Pons (tissue), 1 donor: ENCODE measurements at places on chromosomes 6 and 20.

- DNase-seq: peak; percentile 37
Measured at GRCh38 chr6:116280161-116280932, 617 bp upstream of the TSPYL1 start.

DNA sequence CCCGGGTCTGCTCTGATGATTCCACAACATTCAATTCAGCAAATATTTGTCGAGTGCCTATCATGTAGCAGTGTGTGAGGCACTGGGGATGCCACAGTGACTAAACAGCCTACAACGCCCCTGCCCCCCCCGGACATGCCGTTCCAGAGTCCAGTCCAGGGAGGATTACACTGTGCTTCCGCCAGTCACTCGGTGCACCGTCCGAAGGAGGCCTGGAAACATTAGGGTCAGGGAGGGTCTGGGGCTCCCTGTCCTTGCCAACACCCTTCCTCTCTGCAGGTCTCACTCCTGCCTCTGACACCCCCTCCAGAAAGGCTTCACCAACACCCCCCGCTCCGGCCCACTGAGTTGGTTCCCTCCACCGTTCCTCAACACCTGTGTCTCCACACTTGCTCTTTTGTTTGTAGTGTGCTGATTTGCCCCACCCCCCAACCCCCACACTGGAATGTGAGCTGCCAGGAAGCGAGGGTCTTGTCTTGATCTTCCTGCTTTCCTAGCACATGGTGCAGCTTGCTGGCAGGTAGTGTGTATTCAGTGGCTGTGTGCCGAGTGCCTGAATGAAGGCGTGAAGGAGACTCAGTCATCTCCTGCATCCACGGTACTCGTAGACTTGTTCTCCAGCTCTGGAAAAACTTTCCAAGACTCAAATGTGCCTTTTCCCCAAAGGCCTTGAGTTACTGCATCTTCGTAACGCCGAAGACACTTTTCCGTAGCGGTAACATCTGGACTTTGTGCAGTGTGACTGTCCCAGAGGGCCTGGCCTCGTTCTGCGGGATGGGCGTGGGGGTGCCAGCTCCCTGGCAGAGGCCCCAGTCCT is 150.4 kb downstream of the ZDHHC14 start:
- DNase-seq: no peak

- DNase-seq: no peak
Measured at GRCh38 chr20:8082989-8083388, 49.1 kb upstream of the PLCB1 start.

GRCh38 chr6:86959656-86960055 is 22.3 kb downstream of the HTR1E start:
- DNase-seq: no peak

GRCh38 chr6:501891-502601 is 110.5 kb downstream of the IRF4 start:
- no peak for DNase-seq

DNA sequence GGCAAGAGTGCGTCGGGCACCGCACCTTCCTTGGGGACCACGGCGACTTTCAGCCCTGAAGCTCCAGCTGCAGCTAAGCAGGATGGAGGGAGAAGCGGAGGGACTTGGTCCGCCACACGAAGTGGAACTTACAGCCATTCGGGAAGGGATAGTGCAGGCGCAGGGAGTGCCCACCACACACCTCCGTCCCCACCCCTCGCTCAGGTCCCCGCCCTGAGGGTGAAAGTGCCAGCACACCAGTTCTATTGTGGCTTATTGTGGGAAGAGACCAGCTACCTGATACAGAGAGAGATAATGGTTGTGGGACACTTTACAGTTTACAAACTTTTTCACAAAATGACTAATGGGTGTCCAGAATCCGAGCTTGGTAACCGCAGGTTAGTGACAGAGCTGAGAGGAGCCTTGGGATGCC is 76.1 kb downstream of the IRF4 start:
- DNase-seq: no peak

- no peak for DNase-seq
Measured at GRCh38 chr6:116975600-116975999, 98.6 kb downstream of the RFX6 start.

DNA sequence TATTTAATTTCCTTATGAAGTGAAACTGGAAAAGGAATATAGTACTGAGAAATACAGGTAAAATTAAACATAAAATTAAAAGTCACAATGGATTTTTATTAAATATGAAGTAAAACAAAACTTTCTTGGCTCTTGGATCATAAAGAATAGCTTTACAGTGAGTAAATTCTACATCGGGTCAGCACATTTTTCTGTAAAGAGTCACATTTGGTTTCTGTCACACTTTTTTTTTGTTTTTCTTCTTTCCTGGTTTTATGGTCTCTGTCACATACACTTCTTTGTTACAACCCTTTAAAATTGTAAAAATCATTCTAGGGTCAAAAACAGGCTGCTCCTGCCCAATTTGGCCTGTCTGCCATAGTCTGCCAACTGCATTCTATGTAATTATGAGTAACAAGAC is 254.4 kb upstream of the POU3F2 start:
- no peak for DNase-seq

DNA sequence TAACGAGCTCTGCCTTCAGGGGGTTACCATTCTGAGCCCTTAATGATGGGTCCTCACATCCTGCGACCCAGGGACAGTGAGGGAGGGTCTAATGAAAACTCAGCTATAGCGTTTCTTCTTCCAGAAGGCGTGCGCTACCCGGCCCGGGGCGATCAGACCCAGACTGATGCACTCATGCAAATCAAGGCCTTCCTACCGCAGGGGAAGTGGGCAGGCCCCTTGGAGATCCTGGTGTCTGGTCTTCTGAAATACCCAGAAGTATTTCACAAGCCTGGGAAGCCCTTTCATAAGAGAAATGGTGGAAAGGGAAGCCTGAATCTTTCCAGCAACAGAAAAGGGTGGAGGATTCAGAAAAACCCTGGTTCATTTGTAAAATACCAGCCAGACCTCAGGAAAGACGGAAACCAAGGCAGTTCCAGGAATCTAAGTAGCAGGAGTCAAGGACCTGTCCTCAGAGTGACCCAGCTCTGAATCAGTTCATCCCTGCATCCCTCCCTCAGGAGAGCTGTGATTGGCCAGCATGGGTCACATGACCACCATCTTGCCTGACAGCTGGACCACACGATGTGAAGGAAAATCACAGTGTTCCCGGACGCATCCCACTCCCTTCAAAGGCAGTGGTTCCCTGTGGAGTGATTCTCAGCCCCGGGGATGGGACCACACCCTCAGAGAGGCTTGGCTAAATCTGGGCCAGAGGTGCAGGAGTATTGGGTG is 12.7 kb downstream of the BFSP1 start:
- DNase-seq: peak; percentile 23

GRCh38 chr20:16803965-16804792 is 56.0 kb downstream of the OTOR start:
- DNase-seq: peak; percentile 34

DNA sequence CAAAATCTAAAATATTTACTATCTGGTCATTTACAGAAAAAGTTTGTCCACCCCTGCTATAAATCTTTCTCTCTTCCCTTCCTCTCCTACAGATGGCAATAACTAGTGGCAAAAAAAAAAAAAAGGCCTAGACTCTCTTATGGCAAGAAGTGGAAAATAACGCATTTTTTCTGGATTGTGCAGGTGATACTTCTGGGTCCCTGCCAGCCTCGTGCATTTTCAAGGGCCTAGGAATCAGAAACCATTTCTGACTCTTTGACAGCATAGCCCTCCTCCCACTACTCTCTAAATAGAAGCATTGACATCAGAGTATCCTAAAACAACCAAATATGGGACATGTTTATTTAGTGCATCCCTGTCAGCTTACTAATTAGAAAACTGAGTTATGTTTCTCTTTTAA is 251.0 kb downstream of the KHDC1L start:
- DNase-seq: no peak

GRCh38 chr20:49790077-49790798 is 22.4 kb upstream of the SLC9A8 start:
- no peak for DNase-seq

DNA sequence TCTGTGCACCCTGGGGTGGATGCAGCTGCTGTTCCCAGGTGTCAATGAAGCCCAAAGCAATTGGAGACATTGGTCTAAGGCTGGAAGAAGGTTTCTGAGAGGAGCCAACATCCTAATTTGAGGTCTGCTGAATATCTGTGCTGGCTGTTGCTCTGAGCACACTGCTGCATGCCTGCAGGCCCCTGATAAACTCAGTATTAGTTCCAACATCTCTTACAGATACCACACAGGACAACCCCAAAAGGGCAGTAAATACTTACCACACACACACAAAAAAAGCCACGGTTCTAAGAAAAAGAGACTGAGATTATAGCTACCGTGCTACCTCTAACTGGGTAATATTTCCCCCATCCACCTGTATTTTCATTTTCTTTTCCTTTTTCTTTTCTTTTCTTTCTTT is 164.3 kb upstream of the SOX4 start:
- no peak for DNase-seq

DNA sequence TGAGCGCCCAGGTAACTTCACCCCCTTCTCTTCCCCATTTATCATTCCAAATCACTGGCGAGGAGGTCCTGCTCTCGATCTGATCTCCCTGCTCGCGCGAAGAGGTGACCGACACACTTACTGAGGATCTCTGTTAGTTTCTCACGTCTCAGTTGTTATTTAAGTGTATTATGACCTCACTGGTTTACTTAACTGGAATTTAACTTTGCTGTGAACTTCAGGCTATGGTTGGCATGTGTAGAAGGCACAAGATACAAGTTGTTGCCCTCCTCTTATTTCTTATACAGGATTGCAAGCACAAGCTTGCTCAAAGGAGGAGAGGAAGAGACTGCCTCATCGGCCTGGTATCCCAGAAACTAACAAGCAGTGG is 1.2 kb downstream of the RNF217 start:
- peak; percentile 70 for DNase-seq

GRCh38 chr6:51855310-51856082 is 231.9 kb downstream of the PKHD1 start:
- DNase-seq: peak; percentile 58

DNA sequence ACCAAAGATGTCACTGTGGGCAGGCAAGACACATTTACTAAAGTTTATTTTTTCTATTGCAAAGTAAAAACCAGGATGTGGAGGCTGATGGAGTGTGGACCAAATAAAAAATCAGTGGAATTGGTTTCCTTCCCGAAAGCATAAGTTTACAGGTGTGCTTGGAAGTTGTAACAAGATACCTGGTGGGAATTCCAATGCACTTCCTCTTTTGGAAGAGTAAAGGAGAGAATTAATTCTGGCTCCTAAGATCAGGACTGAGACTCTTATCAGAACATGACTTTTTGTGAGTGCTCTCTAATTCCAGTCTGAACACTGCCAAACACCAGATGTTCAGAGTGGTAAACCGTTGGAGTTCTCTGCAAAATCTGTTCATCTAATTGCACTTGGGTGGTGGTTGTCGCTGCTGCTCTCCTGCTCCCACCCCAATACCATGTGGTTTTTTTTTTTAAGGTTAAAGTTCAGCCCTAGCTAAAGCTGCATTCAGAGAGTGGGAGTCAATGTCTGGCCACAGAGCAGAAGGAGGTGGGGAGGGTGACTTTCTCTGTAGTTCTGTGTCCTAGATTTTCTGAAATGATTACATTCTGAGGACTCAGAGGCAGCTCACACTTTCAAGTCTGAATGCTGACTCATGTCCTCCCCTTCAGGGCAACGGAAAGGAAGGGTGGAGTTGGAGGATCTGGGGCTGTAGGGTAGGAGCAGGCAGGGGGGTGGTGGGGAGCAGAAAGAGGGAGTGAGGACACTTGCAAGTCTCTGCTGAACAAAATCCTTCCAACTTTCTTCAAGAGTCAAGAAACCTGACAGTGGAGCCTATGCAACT is 275.8 kb upstream of the PRDM1 start:
- DNase-seq: no peak

GRCh38 chr20:7608250-7608649 is 332.0 kb downstream of the HAO1 start:
- no peak for DNase-seq

GRCh38 chr6:4777394-4777935 is 1.3 kb downstream of the CDYL start:
- DNase-seq: peak; percentile 34

DNA sequence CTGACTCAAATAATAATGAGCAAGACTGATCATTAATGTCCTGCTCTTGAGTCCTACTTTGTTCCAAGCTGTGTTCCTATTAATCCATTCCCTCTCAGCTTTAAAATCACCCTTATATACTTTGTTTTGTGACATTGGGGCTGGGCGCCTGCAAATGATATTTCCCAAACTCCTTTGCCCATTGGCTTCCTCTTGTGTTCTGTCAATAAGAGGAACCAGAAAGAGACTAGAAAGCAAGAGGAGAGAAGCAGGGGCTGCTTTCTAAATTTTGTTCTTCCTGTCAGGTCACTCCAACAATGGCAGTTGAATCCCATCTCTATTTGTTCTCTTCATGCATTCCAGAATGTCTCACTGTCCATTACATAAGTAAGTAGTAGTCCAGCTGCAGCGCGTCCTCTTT is 21.6 kb upstream of the TRIM27 start:
- no peak for DNase-seq

DNA sequence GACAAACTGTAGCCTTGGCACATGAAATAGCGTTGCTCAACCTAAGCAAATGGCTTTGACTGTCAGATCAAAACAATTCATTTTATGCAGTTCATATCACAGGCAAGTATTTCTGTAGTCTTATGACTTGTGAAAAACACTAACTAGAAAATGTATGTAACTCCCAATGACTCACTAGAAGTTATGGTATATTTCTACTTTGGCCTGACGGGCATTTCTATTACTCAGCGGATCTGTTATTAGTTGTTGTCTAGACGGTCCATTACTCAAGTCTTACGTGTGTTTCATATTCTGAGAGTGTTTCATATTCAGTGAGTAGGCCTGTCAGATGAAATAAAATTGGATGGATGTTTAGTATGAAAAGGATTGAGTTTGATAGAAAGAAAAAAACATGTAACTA is 880.9 kb downstream of the PRIM2 start:
- DNase-seq: no peak

DNA sequence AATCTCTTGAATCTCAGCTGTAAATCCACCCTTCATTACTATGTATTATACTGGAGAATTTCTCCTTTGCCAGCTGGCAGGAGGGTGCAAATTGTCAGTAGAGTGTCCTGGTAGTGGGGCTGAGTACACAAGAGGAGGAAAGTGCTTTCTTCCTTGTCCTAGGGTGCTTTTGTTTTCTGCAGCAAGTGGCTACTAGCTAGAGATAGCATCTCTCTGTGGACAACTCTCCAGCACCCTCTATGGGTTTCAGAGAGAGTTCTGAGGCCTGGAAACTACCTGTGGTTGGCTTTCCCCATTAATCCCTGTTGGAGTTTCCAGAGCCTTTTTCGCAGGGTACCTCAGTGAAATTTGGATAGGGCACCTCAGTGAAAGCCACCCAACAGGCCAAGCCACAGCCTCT is 422.5 kb upstream of the RGS17 start:
- DNase-seq: peak; percentile 18

DNA sequence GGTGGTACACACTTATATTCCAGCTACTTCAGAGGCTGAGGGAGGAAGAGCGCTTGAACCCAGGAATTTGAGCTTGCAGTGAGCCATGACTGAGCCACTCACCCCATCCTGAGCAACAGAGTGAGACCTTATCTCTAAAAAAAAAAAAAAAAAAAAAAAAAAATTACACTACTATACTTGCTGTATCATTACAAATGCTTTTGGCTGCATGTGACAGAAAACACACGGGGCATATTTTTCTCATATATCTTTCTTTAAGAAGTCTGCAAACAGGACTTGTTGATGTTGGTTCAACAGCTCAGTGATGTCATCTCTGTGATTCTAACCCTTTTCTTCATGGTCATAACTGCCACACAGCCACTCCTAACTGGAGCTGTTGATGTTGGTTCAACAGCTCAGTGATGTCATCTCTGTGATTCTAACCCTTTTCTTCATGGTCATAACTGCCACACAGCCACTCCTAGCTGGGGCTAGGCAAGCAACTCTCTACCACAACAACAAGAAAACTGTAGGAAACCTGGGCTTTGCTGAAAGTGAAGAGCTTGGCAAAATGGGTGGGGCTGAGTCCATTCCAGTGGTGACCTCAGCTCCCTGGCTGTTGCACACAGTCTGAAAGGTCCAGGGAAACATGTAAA is 19.8 kb downstream of the MTFR2 start:
- DNase-seq: no peak
